ENCODE measurements at places on chromosomes 1 and 21. TPM values are rescaled to one million over a fixed set of nuclear protein-coding genes. Genes with fewer than 3 reads are reported as not detected.

PLEKHN1 gene
- 13.5 TPM for total RNA-seq

OR2L8 gene
- total RNA-seq, result not detected

SNIP1 gene
- total RNA-seq, result 12.1 TPM

MASP2 gene
- not detected for total RNA-seq

S100A8 gene
- 1,254 TPM for total RNA-seq
